Nasal cavity respiratory epithelium epithelial cell of viscerocranial mucosa (primary cell): ENCODE measurements at places on chromosomes 1 and 21. TPM values are rescaled to one million over a fixed set of nuclear protein-coding genes. Genes with fewer than 3 reads are reported as not detected.

The GPR61 gene
- total RNA-seq: under 0.01 TPM in 1 of 2 replicates, not detected in the other

The ATP5PF gene
- total RNA-seq: 50.9 and 59.7 TPM in 2 replicates

The TNNT2 gene
- 0.68 and 1.3 TPM in 2 replicates for total RNA-seq

The DEPDC1 gene
- total RNA-seq: 0.07 and 0.68 TPM in 2 replicates

The TAS1R3 gene
- total RNA-seq: under 0.01 and 0.36 TPM in 2 replicates

The TMPRSS15 gene
- not detected in 2 replicates for total RNA-seq

The CELA3A gene
- not detected in 2 replicates for total RNA-seq

The CYYR1 gene
- total RNA-seq: 0.68 and 1.3 TPM in 2 replicates

The CELA2B gene
- total RNA-seq: not detected in 2 replicates

The G0S2 gene
- 98.9 and 170 TPM in 2 replicates for total RNA-seq

The LCE1D gene
- not detected in 2 replicates for total RNA-seq

The GBP7 gene
- not detected in 2 replicates for total RNA-seq

The NIBAN1 gene
- total RNA-seq: 138 and 177 TPM in 2 replicates

The HTR6 gene
- not detected in 2 replicates for total RNA-seq

The AMY1C gene
- 0.07 TPM in 1 of 2 replicates, not detected in the other for total RNA-seq

The KANK4 gene
- total RNA-seq: 0.68 and 4.2 TPM in 2 replicates

The TNFRSF25 gene
- 11.3 and 20.5 TPM in 2 replicates for total RNA-seq

The WDR64 gene
- total RNA-seq: not detected in 2 replicates

The ZBTB7B gene
- 57.8 and 70.3 TPM in 2 replicates for total RNA-seq

The ACOT11 gene
- total RNA-seq: 2.4 and 12.6 TPM in 2 replicates

The EFNA4 gene
- total RNA-seq: 5.5 and 8.8 TPM in 2 replicates

The ANXA9 gene
- total RNA-seq: 0.50 and 0.68 TPM in 2 replicates

The SPRR2G gene
- 2.1 TPM in 1 of 2 replicates, not detected in the other for total RNA-seq

The WARS2 gene
- total RNA-seq: 14.4 and 14.5 TPM in 2 replicates

The OLIG1 gene
- total RNA-seq: not detected in 2 replicates

The MPZ gene
- under 0.01 and 0.07 TPM in 2 replicates for total RNA-seq

The POU3F1 gene
- under 0.01 and 0.43 TPM in 2 replicates for total RNA-seq

The SLC6A9 gene
- 35.5 and 57.6 TPM in 2 replicates for total RNA-seq

The PBX1 gene
- 1.0 and 18.7 TPM in 2 replicates for total RNA-seq

The TMEM50A gene
- total RNA-seq: 90.3 and 122 TPM in 2 replicates

The GOLT1A gene
- total RNA-seq: 0.71 and 3.4 TPM in 2 replicates

The CREB3L4 gene
- total RNA-seq: 7.7 and 8.9 TPM in 2 replicates

The IGSF9 gene
- total RNA-seq: 3.1 and 20.9 TPM in 2 replicates

The ANKRD65 gene
- total RNA-seq: 4.4 and 18.2 TPM in 2 replicates

The SPATA45 gene
- total RNA-seq: not detected in 2 replicates

The CNIH3 gene
- 0.68 and 1.2 TPM in 2 replicates for total RNA-seq

The OR2L13 gene
- total RNA-seq: not detected in 2 replicates

The ESPN gene
- 2.4 and 43.2 TPM in 2 replicates for total RNA-seq

The HPDL gene
- 0.34 and 0.50 TPM in 2 replicates for total RNA-seq

The CD244 gene
- total RNA-seq: not detected in 2 replicates
